ENCODE measurements at places on chromosomes 4 and X.

DNA sequence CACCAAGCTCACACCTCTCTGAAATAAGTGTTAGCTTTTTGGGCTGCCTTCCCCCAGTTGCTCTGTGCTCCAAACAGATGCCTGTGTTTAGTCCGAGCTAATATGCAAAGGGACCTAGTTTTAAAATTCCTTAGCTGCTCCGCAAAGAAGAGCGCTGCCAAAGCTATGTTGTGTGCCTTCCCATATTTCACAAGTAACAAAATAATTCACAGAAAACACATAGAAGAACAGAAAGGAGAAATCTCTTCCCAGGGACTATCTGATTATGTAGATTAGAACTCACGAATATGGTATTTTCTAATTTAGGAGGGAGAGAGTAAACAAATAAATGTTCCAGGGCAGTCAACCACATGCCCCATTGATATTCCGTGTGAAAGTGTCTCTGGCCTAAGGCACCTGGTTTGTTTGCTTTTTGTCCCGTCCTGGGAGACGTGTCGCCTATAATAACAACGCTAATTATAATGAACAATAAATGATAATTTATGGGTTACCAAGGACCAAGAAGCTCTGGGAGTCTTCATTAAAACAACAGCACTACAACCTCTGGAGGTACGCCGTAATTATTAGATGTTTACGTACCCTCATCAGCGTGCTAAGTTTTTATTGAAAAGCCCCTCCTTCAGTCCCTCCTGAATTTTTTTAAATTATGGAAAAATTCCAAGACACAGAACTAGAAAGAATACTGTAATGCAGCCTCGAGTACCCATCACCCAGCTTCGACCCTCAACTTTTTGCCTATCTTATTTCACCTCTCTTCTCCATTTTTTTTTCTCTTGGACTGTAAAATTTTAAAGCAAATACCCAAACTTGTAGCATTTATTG, 1.2 kb upstream of the CCNG2 start:
- no peak for DNase-seq

DNA sequence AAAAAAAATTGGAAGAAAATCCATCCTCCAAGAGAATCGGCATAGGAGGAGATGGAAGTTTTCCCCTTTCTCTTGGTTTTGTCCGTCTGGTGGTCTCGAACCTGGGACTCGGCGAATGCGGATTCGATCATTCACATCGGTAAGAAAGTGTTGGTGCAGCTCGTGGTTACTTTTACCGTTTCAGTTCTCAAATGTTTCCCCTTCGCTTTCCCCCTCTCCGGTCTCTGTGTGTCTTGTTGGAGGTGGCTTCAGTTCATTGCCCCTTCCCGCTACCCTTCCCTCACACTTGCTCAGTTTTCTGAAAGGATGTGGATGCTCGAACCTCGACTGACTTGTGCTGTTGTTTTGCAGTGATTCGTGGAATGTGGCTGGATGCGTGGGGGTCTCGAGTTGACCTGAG, 840 bp downstream of the GRID2 start:
- DNase-seq: peak; percentile 20

GRCh38 chr4:56698329-56698728, 17.2 kb upstream of the HOPX start:
- peak; percentile 24 for DNase-seq

- DNase-seq: no peak
Measured at GRCh38 chrX:111003118-111003517, 92.9 kb upstream of the PAK3 start.

- DNase-seq: no peak
Measured at GRCh38 chr4:121741751-121742150, 23.2 kb downstream of the SMIM43 start.

DNA sequence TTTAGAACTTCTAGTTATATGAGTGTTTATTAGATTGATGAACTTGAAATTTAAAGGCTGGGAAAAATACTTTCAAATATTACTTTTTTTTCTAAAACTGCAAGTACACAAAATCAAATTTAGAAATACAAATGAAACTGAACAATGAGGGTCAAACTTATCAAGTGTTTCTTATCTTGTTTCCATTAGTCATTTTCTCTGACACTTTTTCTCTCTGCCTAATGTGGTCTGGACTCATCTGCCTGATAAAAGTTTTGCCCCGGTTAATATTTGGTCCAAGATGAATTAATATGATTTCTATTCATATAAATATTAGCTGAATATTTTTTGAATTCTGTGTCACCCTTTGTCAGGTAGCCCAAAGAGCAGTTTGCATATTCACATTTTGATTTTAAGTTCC, 8.7 kb upstream of the HPGDS start:
- DNase-seq: no peak

DNA sequence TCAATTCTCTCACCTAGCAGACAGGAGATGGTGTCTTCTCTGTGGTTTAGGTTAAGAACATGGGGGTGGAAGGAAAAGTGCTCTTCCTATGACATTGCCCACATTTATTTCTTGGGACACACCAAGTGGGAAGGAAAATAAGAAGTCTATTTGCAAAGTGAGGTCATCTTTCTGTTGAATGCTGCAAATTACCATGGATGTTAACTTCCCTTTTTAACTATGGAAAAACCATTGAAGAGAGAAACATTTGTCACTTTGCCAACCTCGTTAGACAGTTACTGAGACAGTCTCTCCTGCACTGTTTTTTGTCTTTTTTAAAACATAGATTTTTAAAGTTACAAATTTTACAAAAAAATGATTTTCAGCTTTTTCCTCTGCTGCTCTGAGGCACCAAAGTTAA, 72.8 kb upstream of the BEND4 start:
- no peak for DNase-seq

DNA sequence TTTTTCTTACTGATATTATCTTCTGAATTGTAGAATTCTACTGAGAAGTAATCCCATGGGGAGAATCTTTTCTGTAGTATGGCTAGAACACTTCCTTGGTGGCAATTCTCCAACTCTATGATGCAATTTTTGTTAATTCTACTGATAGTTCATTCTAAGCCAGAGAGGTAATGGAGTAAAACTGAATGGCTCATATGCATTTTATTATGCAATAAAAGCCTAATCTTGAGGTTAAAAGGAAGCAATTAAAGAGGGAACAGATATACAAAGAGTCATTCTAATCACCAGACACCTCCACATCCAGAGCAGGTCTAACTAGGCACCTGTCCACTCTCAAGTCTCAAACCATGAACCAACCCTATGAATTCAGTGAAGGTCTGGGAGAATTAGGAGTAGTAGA, 9.7 kb downstream of the RAP2C start:
- peak; percentile 75 for DNase-seq

GRCh38 chr4:22850630-22851029, 157.9 kb downstream of the GBA3 start:
- no peak for DNase-seq

DNA sequence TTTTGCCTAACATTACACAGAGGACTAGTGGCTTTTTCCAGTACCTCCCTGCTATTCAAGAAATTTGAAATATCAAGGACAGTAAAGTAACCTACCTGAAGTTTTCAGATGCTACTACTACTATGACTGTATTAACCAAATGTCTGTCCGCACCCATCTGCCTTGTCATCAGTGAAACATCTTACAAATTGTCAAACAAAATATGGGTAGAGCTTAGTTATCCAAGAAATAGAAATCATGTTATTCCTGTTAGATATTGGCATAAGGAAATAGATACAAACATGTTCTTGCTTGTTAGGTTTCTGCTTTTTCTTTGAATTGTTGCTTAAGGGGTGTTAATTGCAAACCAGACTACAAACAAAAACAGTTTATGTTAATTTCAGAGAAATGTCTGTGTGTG, 63.9 kb downstream of the PLS3 start:
- DNase-seq: no peak

GRCh38 chr4:78845472-78845871, 69.3 kb downstream of the BMP2K start:
- no peak for DNase-seq

GRCh38 chr4:77145842-77146185, 11.2 kb upstream of the CCNG2 start:
- no peak for DNase-seq

GRCh38 chr4:184824081-184824775, 1.5 kb downstream of the ACSL1 start:
- no peak for DNase-seq

GRCh38 chr4:59553063-59553720, 1646.9 kb upstream of the ADGRL3 start:
- peak; percentile 0 for DNase-seq

GRCh38 chrX:114028907-114029662, 554.8 kb upstream of the HTR2C start:
- DNase-seq: no peak

DNA sequence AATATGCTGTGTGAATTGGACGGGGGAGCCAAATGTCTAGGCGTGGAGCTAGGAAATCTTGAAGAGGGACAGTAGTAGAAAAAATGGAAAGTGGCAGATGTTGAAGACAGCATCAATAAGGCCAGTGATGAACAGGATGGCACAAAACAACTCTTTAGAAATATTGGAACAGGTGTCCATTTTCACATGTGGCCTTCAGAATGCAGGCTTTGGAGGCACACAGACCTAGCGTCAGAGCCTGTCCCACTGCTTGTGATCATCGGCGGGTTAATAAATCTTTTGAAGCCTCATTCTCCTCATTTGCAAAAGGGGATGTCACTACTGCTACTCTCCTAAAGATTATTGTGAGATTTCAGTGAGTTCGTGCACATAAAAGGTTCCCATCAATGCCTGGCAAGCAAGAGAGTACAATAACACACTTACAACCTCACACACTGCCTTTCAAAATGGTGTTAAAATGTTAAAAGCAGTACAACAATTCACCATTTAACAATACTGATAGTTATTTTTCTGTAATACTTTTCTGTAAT, 2.4 kb downstream of the PDLIM3 start:
- peak; percentile 37 for DNase-seq

- peak; percentile 35 for DNase-seq
Measured at GRCh38 chr4:15434091-15434490, 6.3 kb downstream of the C1QTNF7 start.

DNA sequence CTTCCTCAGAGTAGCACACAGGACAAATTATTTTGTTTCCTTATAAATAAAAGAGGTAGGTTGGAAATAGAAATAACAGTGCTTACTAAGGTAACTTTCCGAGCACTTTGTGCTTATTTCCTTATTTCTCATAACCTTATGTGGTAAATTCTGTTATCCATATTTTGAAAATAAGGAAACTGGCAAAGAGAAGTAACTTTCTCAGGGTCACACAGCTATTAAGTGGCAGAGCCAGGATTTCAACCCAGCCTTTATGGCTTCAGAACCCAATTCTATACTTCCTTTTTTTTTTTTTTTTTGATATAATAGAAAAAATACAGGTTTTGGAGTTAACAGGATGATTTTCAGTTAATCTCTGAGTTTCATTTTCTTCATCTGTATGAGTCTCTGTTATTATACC, 3.3 kb downstream of the UTP3 start:
- DNase-seq: no peak

- DNase-seq: no peak
Measured at GRCh38 chr4:60934566-60935295, 265.4 kb upstream of the ADGRL3 start.

DNA sequence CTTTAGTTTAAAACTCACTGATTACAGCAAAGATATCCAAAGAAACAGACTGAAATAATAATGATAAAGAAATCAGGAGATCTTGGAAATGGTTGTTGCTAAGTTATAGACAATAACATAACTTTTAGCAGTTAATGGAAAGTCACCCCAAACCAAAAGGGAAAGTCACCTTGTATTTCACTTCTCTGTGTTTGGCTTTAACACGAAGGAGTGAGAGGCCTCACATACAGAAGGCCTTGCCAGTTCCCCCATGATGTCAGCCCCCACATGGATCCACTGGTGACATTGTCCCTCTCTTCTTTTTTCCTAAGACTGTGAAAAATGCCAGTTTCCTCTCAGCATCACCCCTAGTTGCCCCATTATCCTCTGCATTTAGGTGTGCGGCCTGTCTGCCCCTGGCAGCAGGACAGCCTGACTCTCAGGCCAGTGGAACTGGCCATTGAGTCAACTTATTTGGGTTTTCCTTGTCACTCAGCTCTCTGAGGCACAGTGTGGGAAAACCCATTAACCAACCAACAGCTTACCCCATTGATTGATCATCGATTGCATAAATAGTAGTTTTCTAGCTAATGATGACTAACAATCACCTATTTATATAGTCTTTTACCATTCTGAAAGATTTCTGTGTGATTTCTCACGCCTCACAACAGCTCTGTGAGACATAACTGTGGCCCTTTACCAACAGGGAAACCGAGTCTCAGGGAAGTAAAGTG, 308.1 kb downstream of the PTTG2 start:
- no peak for DNase-seq

- DNase-seq: no peak
Measured at GRCh38 chr4:26298198-26298947, 22.4 kb upstream of the RBPJ start.

- no peak for DNase-seq
Measured at GRCh38 chr4:145295547-145295946, 115.2 kb upstream of the OTUD4 start.

DNA sequence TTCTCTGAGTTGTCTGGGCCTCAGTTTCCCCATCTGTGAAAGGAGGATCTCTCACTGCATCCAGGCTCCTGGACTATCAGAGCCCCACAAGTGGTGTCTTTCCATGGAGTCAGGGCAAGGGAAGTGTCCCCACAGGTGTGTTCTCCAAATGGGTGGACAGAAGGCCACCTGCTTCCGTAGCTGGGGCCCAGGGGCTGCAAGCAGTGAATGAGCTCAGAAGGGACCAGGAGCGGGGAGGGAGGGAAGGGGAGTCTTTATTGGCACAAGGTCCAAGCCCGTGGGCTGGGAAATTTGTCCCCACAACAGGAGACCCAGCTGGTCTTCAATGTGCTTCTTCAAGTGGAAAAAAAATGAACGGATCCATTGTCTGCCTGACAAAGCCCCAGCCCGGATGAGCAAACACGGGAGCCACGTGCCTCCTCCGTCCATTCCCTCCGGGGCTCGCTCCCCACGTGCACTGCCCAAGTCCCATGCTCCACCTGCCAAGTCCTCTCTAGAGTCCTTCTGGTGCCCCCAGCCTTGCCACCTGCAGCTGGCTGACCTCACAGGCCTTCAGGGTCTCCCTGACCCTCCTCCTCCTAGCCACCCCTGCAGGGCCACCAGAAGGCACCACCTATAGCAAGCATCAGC, 72.0 kb downstream of the JAKMIP1 start:
- DNase-seq: no peak

GRCh38 chr4:108113229-108113628, 55.5 kb downstream of the LEF1 start:
- DNase-seq: no peak

- DNase-seq: no peak
Measured at GRCh38 chr4:24063731-24064130, 173.9 kb upstream of the PPARGC1A start.

GRCh38 chr4:102429553-102429952, 71.6 kb upstream of the NFKB1 start:
- DNase-seq: peak; percentile 82
